Cerebellum (tissue), 4 donors: ENCODE measurements at places on chromosomes 11 and 22. TPM values are rescaled to one million over a fixed set of nuclear protein-coding genes. Genes with fewer than 3 reads are reported as not detected.

- no peak for DNase-seq
Observed at GRCh38 chr11:9600644-9601036, 27.2 kb downstream of the WEE1 start.

The HOATZ gene
- total RNA-seq = not detected

- no peak for DNase-seq
Observed at GRCh38 chr11:40037005-40037404, 1422.4 kb downstream of the LRRC4C start.

The NAT10 gene
- total RNA-seq = 19.9 TPM

- DNase-seq = no peak
Observed at GRCh38 chr11:61083601-61084147, 18.6 kb upstream of the CD5 start.

DNA sequence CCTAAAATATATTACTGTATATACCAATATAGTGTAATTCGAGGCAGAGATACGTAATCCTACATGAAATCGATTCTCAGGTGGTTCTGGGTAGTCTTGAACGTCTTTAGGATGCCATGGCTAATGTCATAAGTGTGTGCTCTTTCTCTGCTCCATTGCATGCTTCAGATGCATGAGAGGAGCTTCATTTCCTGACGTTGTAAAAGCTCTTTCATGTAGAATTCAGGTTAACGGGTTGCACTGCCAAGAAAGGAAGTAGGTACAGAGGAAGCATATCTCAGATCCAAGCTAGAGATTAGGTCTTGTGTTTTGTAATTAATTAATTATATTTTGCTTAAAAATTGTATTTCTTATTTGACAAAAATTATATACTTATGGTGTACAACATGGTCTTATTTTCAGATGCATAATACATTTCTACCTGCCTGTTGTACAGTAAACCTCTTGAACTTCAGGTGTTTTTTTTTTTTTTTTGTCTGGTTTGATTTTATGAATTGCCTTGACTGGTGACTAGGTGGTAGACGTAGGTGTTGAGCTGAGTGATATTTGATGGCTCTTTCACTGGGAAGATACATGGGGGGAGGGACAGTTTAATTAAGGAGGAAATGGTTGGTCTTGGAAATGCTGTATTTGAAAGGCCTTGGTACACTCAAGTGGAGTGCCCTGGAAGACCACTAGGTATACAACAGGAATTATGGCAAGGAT is 9.3 kb downstream of the NUP50 start:
- no peak for DNase-seq

The ASPHD2 gene
- total RNA-seq = 6.7 TPM

- DNase-seq = peak; percentile 83
Observed at GRCh38 chr22:39534591-39535356, 2.2 kb upstream of the RPS19BP1 start.

- DNase-seq = no peak
Observed at GRCh38 chr11:45005106-45005505, 54.4 kb upstream of the TP53I11 start.

The EMID1 gene
- 8.0 TPM for total RNA-seq

DNA sequence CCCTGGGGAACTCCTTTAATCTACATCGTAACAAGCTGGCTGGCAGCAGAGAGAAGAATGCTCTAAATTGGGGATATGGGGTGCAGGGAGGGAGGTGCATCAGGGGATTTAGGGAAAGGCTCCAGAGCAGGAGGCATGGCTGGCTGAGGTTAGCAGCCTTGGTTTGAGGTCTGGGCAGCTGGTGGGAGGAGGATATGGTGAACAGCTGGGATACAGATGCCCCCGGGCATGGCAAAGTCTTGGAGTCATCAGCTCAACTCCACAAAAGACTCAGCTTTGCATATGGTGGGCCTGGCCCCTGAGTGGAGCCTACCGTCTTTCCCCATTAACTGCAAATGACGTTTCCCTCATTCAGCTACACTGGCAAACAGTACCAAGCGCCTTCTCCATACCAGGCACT is 5.4 kb downstream of the FAM83F start:
- DNase-seq = no peak

The TEAD1 gene
- 63.7 TPM for total RNA-seq

The CST6 gene
- not detected for total RNA-seq

The CARNS1 gene
- 0.18 TPM for total RNA-seq

GRCh38 chr11:64759131-64759721 is 548 bp downstream of the PYGM start:
- DNase-seq = no peak

DNA sequence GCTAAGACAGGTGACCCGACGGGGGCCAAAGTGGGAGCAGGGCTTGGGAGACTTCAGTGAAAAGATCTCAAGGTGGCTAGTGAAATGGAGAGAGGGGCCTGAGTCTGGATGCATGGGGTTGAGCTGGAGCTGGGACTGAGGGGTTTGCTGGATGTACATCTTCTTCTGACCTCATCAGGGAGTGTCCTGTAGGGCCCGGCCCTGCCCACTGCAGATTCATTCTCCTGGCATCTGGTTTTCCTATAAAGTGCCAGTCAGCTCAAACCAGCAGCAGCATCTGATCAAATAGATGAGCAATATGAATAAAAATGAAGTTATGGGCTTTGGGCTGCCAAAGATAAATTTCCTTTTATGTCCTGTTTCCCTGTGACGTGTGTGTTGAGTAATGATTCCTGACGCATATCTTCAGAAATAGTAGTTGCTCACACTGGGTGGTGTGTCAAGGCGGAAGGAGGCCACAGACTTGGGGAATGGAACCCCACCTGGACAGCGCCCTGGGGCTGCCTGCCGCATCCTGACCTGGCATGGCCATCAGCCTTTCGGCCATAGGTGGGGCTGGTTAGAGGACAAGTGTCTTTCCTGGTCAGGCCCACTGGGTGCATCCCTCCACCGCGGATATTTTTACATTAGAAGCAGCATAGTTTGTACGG is 135.4 kb downstream of the OSBP2 start:
- no peak for DNase-seq

The OR8B12 gene
- total RNA-seq = not detected

The NRIP3 gene
- total RNA-seq = 16.7 TPM

The DCDC1 gene
- total RNA-seq = 54.1 TPM

- no peak for DNase-seq
Observed at GRCh38 chr11:85236211-85236610, 390.9 kb downstream of the DLG2 start.

DNA sequence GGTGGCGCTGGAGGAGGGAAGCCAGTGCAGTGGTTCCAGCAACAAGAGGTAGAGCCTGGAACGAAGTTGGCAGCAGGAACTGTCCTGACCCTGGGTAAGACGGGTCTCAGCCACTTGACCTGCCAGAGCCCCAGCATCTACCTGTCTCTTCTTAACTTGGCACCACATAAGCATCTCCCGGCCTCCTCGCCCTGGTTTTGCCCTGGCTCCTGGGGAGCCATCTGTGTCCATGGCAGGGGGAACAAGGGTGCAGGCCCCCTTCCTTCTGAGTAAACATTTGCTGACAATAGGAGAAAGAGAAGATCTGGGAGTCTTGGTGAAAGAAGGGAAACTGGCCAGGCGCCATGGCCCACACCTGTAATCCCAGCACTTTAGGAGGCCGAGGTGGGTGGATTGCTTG is 12.8 kb downstream of the P2RY2 start:
- no peak for DNase-seq

The SCUBE1 gene
- 1.7 TPM for total RNA-seq

DNA sequence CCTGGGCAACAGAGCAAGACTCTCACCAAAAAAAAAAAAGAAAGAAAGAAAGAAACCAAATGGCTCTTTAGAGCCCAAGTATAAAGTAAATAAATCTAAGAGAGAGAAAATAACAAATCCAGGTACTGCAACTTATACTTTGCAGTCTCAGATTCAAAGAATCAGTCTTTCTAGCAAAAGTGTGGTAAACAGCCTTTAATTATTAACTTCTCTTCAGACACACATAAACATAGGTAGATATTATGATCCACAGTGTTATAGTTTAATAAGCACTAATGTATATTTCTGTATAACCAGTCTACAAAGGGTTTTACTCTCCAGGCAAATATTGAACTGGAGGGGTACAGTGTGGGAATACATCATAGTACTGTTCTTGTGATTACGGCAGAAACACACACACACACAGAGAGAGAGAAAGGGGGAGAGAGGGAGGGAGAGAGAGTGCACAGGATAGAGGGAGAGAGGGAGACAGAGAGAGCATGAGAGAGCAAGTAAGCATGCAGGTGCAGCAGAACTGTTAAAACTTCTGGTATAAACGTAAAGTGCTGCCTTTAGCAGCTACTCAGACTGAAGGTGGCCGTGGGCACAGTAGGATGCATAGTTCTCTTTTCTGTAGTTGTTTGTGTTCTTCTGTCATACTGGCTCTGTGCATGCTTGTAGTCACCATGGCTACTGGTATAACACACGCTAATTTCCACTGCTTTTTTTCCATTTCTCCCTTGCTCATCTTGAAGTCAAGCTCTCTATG is 32.3 kb downstream of the MTMR2 start:
- DNase-seq = no peak

DNA sequence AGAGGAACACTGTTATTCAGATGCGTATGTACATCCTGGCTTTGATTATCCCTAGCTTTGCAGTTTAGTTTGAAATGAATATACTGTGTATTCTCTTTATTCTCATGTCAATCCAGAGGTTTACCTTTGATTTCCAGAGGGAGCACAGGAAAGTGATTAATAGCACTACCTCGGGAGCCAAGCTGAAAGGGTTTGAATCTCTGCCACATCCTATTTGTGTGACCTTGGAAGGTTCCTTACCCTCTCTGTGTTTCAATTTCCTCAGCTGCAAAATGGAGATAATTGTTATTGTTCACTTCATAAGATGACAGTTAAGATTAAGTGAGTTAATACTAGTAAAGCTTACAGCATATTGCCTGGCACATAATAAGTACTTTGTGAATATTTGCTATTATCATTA is 17.9 kb downstream of the ELMOD1 start:
- DNase-seq = no peak

DNA sequence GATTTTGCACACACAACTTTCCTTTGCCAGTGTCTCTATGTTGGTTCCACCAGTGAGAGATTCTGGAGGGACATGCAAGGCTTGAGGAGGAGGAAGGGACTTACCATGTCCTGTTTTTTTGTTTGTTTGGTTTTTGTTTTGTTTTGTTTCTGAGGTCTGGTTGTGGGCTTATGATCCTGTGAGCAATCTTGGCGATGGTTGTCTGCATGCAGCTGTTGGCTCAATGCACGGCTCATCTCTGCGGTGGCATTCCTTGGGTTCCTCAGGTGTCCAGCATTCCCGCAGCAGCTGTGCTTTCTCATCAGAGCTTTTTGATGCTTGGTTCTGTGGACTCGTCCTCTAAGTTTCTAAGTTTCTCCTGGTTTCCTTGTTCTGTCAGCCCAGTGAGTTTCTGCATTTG is 4.8 kb upstream of the NNMT start:
- DNase-seq = no peak

DNA sequence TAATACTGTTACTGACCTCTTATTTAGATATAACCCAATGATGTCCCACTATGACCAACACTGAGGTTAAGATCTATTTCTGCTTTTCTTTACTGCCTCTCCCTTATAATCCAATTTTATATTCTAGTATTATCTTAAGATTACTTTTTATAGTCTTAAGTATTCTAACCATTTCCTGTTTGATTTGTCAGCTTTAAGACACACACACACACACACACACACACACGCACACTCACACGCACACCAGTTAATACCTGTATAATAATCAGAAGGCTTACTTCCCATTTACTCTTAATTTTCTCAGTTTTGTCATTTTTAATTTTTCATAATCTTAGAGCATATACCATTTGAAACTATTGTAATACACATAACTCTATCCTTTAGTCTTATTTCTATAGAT is 226.0 kb upstream of the C11orf87 start:
- DNase-seq = no peak

DNA sequence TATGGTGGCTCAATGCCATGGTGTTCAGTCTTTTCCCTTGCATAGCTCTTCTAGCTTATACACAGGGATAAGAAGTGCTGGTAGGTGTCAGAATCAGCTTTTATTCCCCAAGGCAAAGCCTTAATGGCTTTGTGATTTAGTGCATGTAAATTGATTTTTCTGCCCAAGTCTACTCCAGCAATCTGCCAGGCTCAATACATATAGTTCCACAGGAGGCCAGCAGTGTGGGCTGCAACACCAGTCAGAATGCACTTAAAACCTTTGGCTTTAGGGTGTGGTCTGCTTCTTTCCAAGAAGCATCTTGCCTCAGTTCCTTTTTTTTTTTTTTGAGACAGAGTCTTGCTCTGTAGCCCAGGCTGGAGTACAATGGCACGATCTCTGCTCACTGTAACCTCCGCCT is 14.5 kb upstream of the CAPRIN1 start:
- no peak for DNase-seq

The CALCA gene
- 3.1 TPM for total RNA-seq

GRCh38 chr11:66266378-66267038 is 1.9 kb upstream of the RAB1B start:
- no peak for DNase-seq

The LSP1 gene
- 0.82 TPM for total RNA-seq

The IL17REL gene
- total RNA-seq = 0.27 TPM

DNA sequence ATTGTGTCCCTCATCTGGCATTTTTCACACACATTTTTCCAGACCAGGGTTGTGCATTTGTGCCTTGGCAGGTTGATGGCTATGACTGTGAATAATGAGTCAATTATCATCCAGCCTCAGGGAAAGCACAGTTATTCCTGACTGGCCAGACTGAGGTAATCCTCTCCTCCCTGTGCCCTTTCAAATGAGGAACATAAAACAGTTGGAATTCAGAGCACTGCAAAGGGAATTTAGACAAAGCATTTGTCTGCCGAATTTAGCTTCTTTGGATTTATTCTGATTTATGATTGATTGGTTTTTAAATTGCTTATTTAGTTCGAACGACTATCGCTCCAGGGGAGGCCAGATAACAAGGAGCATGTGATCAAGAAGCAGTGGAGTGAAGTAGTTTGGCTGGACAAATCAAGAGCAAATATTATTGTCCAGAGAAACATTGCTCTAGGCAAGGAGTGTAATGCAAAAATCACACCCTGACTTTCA is 30.8 kb upstream of the RAG2 start:
- no peak for DNase-seq

The NPAS4 gene
- 0.18 TPM for total RNA-seq

The CHRDL2 gene
- not detected for total RNA-seq

GRCh38 chr11:105000167-105000566 is 22.8 kb downstream of the CASP5 start:
- no peak for DNase-seq

GRCh38 chr11:104090767-104091166 is 54.3 kb downstream of the DDI1 start:
- DNase-seq = no peak

GRCh38 chr22:33600113-33600512 is 320.2 kb downstream of the LARGE1 start:
- no peak for DNase-seq

- DNase-seq = no peak
Observed at GRCh38 chr11:34870548-34871196, 45.5 kb downstream of the APIP start.

DNA sequence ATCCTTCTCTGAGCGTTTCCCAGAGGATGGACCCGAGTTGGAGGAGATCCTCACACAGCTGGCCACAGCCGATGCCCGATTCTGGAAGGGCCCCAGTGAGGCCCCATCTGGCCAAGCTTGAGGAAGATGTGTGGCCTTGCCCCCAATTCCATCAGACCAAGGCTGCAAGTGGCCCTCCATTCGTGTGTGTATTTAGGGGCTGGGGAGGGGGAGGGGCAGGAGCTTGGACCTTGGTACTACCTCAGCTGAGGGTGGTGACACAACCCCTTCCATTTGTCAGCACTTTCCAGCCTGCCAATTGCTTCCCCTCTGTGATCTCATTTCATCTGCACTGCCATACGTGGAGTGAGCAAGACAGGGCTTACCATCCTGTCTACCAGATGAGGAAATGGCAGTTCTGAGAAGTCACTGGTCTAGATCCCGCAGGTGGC is 1.3 kb upstream of the BBS1 start:
- DNase-seq = no peak

GRCh38 chr11:135075740-135076139 is 663.7 kb upstream of the B3GAT1 start:
- no peak for DNase-seq
